ENCODE measurements at places on chromosomes 7 and 10.

DNA sequence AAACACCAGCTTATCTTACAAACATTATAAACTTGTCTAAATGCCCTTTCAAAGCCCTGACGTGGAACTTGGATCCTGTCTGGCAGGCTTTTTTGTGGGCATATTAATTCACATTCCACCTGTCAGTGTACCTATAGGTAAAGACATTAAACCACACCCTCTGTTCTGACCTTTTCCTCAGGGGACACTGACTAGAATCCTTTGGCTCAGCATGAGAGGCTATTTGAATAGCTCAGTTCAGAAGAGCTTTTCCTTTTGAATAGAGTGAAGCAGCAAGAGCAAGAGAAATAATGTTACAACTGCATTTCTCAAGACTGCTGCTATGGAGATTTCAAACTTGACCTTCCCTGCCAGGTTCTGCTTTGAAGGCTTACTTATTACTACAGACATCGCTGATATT is 76.9 kb downstream of the CYP51A1 start:
- DNase-seq = no peak

DNA sequence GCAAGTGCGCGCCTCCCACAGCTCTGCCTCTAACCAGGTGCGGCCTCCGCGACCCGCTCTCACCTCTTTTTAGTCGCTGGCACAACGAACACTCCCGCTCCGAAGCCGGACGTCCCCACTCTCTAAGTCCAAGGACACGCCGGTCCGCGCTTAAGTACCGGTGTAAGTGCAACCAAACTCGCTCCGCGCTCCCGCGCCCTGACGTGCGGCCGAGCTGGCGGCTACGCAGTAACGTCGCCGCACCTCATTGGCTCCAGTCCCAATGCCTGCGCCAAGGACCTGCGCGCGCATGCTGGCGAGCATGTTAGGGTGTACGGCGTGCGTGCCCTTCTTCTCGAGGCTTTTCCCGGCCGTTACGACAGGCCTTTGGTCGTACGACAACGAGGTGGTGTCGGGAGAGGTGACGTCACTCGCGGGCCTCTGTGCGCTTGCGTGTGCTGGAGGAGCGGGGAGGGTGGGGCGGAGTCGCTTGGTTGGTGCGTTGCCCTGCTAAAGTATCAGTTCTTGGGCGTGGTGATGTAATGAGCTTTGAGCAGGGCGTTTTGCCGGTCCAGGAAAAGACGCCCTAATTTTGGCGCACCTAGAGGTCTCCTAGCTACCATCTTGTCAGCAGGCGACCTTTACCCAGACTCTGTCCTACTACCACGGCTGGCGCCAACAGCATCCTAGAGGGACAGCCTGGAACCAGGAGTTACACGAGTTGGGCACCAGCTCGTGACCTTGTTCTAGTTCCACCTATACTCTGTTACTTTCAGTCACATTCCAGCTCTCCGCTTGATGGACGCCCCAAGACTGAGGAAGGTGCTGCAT is at the start of gene CYCS:
Gene CYCS (minus strand): TSS at position 124 of the 810 bp plus-strand sequence. CDS start 1,141 bp downstream, outside the sequence.
- DNase-seq = peak; percentile 100

DNA sequence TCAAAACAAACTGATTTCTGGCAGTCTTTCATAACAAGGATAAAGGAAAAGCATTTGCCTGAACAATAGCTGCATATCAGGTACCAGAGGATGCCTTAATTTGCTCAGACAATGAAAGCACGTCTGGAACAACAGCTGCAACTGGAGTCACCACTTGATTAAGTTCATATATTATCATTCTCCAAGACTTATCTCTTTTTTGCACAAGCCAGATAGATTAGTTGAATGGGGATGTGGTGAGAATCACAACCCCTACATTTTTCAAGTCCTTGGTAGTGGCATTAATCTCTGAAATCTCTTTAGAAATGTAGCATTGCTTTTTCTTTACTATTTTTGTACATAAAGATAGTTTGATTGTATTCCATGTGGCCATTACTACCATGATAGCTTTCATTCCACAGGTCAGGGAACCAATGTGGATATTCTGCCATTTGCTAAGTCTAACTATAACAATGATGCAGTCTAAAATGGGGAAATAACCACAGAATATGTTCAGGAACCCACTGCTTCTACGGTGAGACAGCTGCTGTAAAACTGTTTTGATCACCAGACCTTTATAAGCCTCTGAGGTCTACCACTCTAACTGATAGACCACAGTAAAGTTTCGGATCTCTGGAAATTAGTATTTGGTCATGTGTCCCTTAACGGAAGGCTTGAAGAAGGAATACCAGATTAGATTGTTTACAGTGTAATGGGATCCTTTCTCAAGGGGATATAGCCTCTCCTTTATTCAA is 1176.2 kb downstream of the DNAJB9 start:
- no peak for DNase-seq

- no peak for DNase-seq
Observed at GRCh38 chr10:78626471-78626870, 442.3 kb upstream of the ZMIZ1 start.

DNA sequence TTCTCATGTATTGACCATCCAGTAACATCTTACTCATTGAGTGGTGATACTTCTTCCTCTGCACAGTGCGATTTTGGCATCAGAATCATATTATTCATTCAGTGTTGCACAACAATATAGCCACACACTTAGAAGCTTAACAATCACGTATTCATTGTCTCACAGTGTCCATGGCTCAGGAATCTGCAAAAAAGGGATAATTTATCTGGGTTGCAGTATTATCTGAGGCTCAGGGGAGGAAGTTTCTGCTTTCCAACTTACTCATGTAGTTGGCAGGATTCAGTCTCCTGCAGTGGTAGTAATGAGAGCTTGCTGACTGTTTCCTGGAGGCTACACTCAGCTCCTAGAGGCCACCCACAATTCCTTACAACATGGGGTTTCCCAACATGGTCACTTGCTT is 803.6 kb downstream of the SORCS1 start:
- DNase-seq = no peak

DNA sequence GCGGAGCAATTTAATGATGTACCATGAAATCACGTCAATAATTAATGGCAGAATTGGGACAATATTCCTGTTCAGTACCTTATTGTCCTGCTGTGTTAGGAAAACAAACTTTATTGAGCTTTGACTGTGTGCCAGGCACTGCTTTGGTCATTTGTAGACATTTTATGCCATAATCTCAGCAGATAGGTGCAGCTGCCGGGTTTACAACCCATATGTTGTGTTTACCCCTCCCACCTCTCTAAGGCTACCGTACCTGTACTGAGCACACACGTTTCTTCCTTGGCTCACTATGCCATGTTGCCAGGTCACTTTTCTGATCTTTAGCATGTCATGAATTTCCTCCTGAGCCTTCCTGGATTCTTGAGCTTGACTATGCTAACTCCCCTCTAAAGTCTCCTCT is 422.2 kb downstream of the PHTF2 start:
- DNase-seq = no peak

DNA sequence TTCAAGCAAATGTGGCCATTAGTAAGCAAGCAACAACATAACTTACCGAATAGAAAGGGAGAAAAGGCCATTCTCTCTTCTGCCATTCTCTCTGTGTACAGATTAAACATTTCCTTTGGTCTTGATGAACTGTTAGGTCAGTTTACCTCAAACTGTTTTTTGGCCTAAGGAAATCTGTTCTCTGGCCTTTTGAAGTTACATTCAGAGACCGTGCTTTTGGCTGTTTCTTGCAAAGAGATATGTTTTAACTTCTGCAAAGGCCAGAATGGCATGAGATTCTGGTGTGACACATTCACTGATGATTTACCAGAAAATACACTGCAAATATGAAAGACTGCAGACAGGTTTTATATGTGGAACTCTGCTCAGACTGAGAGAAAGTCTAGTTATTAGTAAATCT is 22.2 kb downstream of the AHR start:
- no peak for DNase-seq

- no peak for DNase-seq
Observed at GRCh38 chr7:90404777-90405176, 1.5 kb downstream of the CLDN12 start.

DNA sequence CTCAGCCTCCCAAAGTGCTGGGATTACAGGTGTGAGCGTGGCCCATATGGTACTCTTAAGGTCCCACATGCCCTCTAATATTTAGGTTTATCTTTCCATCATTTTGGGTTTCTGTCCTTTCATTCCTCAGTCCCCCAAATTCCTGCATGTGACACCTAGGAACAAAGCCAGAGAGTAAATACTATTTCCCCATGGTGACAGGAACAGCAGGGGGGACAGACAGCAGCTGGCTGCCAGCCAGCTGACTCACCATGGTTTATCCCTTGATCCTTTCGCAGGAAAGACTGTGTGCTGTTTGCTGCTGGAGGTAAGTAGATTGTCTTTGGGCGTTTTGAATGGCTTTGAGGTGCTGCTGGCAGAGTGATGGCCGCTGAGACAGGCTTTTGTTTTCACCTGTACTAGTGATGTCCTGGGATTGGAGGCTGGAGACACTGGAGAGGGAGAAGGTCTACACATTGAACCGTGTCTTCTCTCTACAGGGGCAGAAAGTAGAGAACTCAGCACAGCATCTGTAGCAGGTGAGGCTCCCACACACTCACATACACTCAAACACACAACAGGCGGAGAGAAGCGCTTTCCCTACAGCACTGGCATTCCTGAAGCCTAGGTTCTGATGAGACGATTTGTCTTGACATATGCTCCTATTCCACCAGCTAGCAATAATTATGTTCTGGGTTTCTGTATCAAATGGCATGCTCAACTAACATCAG is 83.7 kb upstream of the EFCAB10 start:
- DNase-seq = no peak
